Endothelial cell (in vitro differentiated cells): ENCODE measurements at places on chromosomes 5 and 9.

GRCh38 chr5:168946363-168946762 is 354.6 kb downstream of the SLIT3 start:
- peak; percentile 38 for DNase-seq

DNA sequence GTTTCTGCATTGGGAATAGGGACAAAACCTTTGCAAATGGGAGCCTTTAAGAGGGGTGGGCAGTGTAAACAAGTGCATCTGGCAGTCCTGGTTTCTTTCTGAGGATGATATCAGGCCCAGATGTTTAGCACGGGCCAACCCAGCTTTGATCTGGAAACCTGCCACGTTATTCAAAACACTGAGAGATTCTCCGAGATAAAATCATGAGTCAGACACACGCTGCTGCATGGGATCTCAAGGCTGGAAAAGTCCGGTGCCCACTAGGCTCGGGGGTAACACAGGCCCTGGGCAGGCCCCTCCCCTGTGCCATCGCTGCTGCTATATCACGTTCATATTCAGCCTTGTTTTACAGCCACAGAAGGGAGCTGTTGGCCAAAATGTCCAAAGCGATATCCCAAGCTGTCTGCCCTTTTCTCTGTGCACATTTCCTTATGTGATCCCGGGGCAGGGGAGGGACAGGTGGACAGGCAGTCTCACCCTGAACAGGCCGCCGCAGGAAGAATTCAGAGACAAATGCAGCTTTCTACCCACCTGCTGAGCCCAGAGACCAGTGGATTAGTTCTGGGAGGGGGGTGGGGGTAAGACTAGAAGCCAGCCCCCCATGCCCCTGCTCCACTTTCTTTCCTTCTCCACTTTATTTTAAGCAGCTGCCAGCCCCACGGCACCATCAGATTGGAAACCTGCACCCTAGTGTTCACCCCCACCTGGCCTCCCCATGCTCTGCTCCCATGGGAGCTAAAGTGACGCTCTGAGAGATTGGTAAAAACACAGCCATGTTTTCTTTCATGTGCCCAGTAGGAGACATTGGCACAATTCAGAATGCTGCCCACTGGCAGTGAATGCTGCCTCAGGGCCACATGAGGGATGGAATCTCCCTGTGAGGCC is 63.1 kb downstream of the TMOD1 start:
- DNase-seq: no peak

GRCh38 chr5:142856269-142856782 is 86.1 kb downstream of the ARHGAP26 start:
- DNase-seq: no peak

DNA sequence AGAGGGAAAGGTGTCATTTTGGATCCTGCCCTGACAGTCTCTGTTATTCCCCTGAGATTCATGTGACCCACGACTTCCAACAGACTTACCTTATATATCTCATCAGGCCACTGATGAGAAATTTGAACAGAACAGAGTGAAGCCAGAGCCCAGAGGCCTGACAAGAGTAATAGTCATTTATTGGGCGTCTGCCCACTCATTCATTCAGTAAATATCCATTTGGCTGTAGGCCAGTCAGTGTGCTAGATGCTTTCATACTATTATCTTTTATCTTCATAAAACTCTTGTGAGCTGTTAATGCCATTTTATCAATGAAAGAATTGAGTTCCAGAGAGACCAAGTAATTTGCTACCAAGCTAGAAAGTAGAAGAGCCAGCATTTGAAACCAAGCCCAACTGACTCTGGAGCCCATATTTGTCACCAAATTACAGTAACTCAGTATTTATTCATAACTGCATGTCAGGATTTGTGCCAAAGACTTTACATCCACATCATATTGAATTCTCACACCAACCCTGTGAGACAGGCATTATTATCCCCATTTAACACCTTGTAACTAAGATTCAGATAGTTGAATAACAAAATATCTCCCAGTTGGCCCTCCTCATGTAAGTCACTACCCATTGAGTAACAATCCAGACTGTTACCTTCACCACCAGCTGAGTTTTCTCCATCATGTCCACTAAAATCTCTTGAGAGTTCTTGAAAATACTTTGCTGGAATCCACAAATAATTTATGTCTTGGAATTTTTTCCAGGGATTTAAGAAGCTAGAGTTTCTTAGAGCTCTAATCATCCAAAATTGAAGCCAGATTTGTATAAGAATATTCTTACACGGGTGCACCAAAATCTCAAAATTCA is 2.5 kb downstream of the PTPDC1 start:
- no peak for DNase-seq

DNA sequence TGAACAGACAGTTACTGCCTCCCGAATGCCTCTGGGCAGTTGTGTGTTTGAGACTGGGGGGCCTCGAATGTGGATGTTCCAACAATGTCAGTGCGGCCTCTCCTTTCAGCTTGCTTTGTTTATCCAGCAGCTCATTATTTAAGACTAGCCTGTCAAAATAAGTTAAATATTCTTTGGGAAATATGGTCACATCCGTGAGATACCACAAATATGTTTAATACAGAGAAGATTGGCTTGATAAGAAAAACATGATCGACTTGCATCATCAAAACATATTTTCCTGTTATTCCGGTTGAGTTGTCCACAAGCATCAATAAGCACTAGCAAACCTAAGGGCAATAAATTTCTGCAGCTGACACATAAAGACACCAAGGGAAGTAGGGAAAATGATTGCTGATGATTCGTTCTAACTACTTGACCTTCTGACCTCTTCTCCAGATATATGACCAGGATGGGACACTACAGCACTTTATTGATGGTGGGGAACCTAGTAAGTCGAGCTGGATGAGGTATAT is 66.5 kb downstream of the PRDM6 start:
- no peak for DNase-seq
